ENCODE measurements at places on chromosomes 5 and 9.

DNA sequence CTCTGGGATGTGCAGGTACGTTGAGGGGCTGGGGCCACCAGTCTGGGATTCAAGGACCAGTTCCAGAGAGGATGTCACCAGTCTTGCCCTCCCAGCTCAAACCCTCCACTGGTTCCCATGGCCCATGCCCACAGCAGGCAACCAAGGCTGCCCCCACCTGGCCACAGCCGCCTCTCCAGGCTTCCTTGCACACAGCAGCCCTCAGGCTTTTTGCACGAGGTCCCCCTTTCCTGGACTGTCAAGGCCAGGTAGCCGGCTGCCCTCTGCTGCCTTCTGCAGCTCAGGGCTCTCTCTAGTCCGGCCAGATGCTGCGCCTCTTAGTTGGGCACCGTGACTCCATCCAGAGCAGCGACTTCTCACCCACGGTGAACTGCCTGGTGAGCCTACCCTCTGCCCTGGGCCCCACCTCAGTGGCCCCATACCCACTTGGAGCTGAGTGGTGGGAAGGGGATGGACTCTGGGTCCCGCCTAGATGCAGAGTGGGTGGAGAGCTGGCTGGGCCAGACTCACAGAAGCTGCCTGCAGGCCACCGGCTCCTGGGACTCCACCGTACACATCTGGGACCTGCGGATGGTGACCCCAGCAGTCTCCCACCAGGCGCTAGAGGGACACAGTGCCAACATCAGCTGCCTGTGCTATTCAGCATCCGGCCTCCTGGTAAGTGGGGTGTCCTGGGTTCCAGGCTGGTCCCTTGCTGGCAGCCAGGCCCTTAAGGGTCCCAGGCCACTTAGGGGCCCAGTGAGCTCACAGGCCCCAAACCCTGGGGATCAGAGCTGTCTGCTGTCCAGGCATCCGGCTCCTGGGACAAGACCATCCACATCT lies 2.9 kb downstream of the WDR38 start:
- DNase-seq = peak; percentile 20

GRCh38 chr5:54799645-54800044 lies 185.7 kb downstream of the ESM1 start:
- DNase-seq = no peak

DNA sequence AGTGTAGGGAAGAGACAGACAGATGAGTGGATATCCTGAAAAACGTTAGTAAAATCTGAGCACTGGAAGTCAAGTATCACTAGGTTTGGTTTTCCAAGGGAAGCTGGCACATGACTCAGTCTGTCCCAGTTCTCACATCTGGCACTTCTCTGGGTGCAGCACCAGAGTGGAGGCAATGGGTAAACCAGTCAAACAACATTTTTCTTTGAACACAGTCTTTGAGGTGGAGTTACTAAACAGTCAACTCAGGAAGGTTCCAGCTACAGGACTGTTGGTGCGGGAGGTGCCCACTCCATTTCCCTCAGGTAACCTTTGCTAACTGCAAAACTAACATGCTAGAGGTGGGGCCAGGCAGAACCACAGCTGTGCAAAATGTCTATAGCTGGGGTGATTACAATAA lies 301.4 kb upstream of the RFX3 start:
- no peak for DNase-seq

DNA sequence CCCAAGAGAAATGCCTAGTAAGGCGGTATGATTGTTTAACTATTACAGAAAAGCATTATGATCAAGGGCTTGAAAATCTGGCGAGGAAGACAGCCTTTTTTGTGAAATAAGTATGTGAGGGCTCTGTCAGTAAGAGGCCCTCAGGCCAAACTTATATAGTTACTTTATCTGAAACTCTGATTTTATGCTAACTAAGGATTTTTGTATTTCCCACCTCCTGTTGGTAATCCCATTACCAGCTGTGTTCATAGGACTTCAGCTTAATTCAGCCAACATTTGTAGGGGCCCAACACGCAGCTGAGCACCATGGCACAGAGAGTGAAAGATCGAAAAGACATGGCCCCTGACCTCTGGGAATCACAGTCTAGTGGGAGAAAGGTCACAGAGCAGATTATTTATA lies 318.3 kb upstream of the WWC1 start:
- no peak for DNase-seq

DNA sequence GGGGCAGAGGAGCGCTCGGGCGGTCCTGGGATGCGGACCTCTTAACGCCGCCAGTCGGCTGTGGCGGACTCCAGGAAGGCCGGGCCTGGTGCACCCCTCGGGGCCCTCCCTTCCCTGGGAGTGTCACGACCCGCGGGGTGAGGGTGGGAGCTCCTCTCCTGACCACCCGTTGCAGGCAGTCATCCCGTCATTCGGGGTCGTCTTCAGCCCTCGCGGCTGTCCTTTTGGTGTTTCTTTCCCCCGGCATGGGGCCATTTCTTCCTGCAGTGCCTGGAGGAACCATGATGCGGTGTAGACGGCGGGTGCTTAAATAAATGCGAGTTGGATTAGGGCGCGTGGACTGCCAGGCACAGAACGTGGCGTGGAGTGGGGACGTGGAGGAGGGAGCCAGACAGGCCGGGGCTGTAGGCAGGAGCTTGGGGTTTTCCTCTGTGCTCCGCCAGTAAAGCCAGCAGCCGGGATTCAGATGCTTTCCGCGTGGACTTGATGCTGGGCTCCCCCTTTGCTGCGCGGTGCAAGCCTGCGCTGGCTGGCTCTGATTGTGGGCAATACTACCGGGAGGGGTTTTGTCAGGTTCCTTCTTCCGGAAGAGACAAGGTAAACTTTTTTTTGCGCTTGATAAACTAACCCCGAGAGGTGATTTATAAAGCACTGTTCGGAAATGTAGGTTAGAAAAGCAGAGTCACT lies 868 bp downstream of the KDM4C start:
- peak; percentile 26 for DNase-seq

DNA sequence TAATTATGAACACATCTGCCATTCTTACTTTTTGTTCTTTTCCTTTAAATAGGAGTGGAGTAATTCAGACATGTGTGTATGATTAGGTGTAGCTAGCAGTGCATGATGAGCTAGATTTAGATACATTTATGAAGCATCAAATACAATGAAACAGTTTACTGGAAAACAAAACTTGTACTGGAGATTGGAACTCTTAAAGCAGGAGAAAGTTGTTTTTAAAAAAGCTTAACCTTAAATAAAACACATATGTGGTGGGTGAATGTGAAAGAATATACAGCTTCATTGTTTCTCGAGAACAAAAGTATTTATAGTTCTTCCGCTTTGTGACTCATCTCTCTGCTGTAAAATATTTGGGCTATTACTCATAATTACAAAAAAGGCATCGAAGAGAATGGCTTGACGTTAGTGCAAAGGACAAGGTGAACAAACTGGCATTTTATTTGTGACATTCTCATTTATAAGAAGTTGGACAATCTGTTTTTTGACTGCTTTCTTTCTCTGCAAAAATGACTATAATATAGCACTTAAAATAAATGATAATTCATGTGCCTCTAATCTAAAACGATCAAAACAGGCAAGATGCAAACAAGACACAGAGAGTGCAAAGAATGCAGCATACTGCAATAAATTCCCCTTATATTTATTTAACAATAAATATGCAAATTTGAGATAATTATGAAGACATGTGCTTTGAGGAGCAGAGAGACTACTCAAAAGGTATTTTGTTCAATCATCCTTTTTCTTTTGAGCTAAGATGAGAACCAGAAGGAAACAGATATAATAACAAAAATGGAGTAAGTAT lies 478.8 kb downstream of the CETN3 start:
- DNase-seq = no peak

GRCh38 chr5:74401281-74401945 lies 239.1 kb downstream of the ENC1 start:
- no peak for DNase-seq

- DNase-seq = peak; percentile 75
Measured at GRCh38 chr5:43313854-43314457, 744 bp upstream of the HMGCS1 start.

GRCh38 chr5:1112596-1113331 lies 901 bp upstream of the SLC12A7 start:
- no peak for DNase-seq

GRCh38 chr5:177356746-177357145 lies 978 bp upstream of the RGS14 start:
- DNase-seq = no peak

DNA sequence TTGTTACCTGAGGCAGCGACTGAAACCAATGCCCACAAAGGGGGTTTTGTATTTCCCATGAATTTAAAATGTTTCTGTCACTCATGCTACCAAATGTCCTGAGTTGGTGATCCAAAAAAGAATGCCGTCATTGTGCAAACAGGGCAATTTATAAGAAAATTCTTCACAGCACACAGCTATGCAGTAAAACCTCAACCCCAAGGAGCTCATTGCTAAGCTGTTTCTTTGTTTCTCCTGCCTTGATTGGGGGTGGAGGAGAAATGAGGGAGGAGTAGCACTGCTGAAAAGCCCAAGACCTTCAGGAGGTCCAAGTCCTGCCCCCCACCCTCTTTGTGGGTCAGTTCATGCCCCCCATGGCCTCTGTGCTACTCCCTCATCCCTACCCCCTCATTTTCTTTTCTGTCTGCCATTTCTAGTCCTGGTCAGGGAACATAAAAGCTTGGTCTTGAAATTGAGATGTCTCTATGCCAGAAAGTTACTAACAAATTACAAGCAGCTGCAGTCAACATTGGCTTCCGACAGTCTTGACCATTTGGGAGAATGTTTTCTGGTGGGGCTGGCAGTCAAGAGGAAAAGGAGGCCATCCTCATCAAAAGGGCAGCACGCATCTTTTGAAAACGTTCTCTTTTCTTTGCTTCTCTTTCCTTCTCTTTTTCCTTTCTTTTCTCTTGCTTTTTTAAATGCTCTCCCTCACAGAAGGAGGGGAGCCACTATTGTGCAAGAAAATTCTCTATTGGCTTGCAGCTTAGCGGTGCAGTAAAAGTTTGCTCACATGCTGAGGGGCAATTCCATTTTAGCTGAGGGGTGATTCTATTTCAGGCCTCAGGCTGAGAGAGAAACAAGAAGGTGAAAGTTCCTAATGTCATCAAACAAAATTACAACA lies 133.3 kb downstream of the GCNT1 start:
- DNase-seq = no peak

DNA sequence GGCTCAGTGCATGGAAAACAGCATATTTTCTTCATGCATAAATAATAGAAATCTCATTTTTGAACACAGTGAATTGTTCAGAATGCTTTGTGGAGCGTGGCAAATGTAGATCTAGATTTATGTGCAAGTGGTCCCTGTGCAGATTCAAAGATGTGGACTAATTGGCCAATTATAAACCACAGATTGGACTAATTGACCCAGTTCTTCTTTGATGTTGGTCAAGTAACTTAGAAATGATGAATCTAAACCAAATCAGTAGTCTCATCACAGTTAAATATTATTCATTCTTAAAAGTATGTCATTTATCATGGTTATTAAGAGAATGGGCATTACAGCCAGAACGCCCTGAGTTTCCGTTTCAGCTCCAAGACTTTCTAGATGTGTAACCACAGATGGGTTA lies 11.7 kb upstream of the PDE4D start:
- DNase-seq = no peak

DNA sequence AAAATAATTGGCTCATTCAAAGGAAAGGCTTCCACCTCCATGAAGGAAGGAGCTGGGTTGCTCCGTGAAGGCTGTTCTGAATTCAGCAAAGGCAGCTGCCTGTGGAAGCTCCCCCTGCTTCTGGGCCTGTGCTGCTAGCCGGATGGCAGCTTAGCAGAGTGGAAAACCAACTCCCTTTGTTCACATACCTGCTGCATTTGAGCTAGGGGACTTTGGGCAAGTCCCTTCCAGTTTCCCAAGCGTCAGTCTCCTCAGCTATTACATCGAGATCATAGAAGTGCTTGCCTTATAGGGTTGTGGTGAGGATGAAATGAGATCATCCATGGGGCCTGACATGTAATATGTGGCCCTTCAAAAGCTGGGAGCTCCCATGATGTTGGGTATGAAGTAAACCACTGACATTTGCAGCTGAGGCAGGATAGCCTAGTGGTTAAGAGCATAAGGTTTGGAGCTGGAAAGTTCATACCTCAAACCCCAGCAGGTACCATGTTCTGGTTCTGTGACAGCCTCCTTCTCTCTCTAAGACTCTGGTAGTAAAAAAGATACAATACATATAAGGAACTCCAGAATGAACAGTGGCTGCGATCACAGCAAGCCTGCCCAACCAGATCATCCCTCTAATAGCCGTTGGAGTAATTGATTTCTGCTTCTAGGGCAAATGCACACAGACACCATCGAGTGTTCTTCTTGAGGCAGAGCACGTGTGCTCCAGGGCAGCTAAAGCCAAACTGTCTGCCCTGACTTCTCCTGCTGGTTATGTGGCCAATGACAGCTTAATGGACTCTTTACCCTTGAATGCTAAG lies 11.0 kb upstream of the DENND1A start:
- no peak for DNase-seq

GRCh38 chr5:94469894-94470329 lies 148.5 kb downstream of the KIAA0825 start:
- peak; percentile 50 for DNase-seq

GRCh38 chr9:38018958-38019602 lies 49.9 kb downstream of the SHB start:
- peak; percentile 63 for DNase-seq

GRCh38 chr5:4206127-4206526 lies 610.5 kb downstream of the IRX1 start:
- no peak for DNase-seq

DNA sequence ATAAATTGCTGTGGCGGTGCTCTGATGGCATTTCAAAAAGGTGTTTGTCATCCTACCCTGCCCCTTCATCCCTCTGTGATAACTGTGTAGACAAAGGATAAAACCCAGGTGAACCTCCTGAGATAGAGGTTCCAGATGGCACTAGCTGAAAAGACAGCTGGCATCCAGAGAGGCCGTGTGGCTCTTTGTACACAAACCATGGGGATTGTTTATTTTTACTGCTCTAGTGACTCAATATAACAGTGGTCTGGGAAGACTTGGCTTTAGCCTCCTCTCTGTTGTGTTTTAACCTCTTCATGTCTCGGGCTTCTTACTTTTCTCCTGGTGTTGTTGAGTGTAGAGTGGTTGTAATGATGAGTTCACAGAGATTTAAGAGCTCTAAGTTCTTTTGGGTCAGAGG lies 48.8 kb downstream of the SH3GL2 start:
- peak; percentile 96 for DNase-seq

GRCh38 chr9:77800924-77801551 lies 152.9 kb upstream of the GNA14 start:
- DNase-seq = no peak

DNA sequence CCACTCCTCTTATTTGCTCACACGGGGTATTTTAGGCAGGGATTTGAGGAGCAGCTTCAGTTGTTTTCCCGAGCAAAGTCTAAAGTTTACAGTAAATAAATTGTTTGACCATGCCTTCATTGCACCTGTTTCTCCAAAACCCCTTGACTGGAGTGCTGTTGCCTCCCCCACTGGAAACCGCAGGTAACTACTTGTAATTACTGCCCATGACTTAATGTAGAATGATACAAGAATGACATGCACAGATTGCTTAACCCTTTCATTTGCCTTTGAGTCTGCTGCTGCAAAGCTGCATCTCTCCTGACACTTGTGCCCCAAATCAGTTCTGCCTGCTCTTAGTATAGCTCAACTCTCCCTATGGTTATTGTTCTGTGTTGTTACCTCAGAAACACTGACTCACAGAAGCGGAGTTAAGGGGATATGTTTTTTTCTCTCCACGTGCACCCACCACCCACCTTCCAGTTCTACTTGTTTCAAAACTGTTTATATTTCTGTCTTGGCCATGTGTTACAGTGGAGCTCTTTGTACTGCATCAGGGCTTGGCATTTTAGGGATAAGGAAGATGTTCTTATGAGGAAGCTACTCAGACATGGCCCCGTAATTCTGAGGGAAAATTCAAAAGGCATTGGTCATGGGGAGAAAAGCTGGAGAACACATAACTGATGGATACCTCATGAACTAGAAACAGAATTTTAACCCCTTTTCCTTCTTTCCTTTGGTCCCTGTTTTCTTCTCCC lies 2.3 kb downstream of the ADRB2 start:
- peak; percentile 17 for DNase-seq

All from NCI-H345 (cell line).